COLO829 (cell line): ENCODE measurements at places on chromosomes 7 and 10.

DNA sequence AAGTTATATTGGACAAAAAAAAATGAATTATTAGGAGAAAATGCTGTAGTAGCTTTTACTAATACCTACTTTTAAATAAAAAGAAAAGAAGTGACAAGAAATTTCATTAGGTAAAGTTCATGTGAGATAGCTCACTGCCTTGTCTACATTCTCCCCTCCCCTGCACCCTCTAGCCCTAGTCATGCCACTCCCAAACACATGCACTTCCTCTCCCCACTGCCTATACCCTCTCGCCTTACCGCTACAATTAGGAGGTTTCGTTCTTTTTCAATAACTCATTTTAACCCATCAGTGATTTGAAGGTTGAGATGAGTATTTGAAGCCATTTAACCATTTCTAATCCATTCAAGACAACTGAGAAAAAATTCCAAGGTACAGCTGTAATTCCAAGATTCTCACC lies 75.3 kb downstream of the HIBADH start:
- DNase-seq = no peak

- DNase-seq = no peak
These were observed 35.1 kb downstream of the LANCL2 start for GRCh38 chr7:55400191-55400590.

DNA sequence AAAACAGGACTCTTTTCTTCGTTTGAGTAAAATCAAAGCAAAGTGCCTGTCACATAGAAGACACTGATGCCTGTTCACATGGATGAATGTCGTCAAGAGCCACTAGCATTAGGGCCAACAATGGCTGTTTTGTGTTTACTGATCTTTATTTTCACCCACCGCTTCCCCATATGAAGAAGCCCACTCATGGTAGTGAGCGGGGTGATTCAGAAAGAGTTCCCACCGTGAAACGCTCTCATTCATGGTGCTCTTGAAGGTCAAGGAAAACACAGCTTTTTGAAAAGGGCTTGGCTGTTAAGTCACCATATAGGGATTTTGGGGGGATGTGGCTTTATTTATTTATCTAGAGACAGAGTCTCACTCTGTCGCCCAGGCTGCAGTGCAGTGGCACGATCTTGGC lies 12.5 kb downstream of the PROSER2 start:
- peak; percentile 32 for DNase-seq

DNA sequence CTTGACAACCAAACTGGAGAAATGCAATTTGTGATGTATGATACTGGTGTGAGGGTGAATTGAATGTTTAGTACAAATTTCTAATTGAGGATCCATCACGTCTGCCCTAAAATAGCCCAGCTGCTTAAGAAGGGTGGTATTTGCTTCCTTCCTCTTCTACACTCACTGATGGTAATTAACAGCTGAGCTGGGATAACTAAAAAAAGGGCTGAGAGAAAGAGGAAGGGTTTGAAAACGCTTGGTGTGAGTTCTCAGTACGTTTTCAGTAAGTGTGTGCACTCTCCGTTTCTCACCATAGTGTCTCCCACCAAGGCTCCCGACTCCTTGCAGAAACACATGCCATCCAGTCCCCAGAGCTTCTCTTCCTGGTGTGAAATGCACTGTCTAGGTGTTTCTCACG lies 54.3 kb downstream of the MAP3K8 start:
- DNase-seq = no peak

GRCh38 chr7:112509402-112509801 lies 28.6 kb downstream of the LSMEM1 start:
- no peak for DNase-seq

DNA sequence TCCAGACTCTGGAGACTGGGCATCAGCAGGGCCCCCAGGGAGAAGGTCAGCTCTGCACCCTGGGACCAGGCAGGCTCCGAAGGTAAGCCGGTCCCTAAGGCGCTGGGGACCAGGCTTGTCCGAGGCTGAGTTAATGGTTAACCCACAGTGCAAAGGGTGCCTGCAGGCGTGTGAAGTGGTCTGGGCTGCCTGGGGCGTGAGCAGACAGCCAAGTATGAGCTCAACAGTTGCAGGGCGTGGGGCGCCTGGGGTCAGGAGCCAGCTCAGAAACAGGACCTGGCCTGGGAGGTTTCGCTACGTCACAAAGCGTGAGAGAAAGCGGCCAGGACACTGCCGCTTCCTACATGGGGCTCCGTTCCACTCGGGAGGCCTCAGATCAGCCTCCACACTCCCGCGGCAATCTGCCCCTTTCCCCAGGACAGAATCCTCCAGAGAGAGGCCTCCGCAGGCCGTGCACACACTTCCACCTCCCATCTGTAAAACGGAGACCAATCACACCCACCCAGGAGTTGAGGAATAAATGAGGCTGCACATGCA lies 16.0 kb downstream of the PDGFA start:
- no peak for DNase-seq

DNA sequence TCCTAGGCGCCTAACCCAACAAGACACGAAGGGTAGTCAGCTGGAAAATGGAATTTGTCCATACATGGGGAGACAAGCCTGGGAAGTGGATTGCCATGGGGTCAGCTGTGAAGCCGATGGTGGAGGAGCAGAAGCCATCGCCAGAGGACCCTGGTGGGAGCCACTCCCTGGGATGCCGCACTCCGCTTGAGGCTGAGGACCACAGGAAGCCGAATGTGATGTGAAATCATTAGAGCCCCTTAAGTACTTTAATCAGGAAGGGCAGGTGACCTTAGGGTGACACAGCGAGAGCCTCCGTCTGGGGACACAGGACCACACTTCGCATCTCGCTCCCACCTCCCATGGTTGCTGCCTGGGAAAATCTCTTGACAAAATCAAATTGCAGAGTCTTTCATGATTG lies 614.6 kb upstream of the MGMT start:
- DNase-seq = no peak

GRCh38 chr10:120436439-120437112 lies 20.5 kb upstream of the PLPP4 start:
- no peak for DNase-seq

GRCh38 chr7:93231259-93231658 lies 907 bp upstream of the VPS50 start:
- no peak for DNase-seq

DNA sequence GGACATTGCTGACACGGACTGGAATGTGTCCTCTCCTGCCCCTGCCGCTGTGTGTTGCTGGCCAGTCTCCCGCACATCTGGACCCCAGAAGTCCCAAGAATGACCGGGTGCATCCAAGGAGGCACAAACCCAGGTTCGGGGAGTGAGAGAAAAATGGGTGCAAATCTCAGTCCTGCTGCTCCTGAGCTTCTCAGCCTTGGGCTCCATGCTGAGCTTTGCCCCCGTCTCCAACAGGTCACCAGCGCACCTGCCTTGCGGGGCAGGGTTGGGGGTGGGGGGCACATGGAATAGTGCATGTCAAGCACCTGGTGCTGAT lies 6.0 kb upstream of the NANOS1 start:
- no peak for DNase-seq

DNA sequence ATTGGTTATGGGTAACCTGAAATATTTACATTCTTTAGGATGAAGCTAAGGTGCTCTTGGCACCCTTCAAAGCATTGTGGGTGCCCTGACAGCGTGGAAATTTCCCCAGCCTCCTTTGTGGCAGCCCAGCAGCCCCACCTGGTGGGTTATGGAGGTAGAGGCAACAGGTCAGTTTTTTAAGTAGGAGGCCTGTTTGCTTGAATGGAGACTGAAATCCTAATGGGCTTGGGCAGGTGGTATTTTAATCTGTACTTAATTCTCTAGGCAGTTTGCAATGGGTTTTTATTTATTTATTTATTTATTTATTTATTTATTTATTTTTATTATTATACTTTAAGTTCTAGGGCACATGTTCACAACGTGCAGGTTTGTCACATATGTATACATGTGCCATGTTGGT lies 139.4 kb downstream of the EPC1 start:
- peak; percentile 29 for DNase-seq

- no peak for DNase-seq
These were observed 5.1 kb downstream of the MTURN start for GRCh38 chr7:30139836-30140384.

GRCh38 chr7:46784732-46785131 lies 797.2 kb downstream of the TNS3 start:
- DNase-seq = no peak

DNA sequence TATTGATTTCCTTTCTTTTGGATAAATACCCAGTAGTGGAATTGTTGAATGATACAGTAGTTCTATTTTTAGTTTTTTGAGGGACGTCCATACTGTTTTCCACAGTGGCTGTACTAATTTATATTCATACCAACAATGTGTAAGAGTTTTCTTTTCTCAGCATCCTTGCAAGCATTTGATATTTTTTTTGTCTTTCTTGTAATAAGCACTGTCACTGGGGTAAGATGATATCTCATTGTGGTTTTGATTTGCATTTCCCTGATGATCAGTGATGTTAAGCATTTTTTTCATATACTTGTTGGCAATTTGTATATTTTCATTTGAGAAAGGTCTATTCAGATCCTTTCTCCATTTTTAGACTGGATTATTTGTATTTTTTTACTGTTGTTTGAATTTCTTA lies 308.7 kb downstream of the PTEN start:
- DNase-seq = no peak

DNA sequence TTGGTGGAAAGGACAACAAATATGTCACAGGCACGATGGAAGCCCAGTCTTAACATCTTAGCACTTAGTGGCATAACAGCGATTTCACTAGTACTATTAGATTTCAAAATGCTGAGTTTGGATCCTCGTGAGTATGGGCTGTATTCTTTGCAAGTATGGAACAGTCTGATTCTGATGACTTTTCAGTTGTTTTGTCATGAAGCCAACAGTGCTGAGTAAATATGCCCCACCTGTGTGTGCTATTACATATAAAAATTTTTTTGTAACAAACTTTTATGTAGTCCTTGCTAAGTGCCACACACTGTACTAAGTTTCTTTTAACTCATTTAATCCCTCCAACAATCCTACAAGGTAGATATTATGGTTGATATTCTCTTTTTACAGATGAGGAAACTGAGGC lies 30.8 kb downstream of the MTURN start:
- no peak for DNase-seq

GRCh38 chr10:68826764-68827591 lies at the start of gene STOX1:
STOX1 (plus strand) TSS chr10:68827531; CDS start chr10:68827624, 93 bp downstream.
- no peak for DNase-seq

GRCh38 chr7:127943541-127944521 lies 87.4 kb downstream of the LRRC4 start:
- no peak for DNase-seq

DNA sequence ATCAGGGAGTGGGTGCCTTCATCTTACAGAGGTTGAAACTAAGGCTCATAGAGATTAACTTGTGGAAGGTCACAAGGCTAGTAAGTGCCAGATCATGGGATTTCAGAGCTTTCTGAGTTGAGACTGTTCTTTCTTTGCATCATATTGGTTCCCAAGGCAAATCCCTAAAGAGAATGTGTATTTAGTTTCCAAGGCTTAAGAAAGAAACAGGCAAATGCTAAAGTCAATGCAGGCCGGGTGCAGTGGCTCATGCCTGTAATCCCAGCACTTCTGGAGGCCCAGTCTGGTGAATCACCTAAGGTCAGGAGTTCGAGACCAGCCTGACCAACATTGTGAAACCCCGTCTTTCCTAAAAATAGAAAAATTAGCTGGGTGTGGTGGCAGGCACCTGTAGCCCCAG lies 19.8 kb downstream of the CDK1 start:
- no peak for DNase-seq

DNA sequence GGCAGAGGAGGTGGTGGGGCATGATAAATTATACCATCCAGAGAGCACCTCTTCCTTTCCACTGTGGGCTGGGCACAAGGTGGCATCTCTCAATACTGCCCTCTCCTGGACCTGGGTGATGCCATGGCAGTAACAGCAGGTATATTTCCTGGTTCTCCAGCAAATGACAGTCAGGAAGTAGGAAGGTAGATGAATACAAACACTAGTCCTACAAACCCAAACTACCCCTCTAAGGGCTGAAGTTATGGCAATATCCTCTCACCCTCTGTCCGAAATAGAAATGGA lies 1004.9 kb downstream of the KCNMA1 start:
- no peak for DNase-seq

- DNase-seq = no peak
These were observed 82.8 kb upstream of the ZNF32 start for GRCh38 chr10:43731486-43731885.

- DNase-seq = no peak
These were observed 134.6 kb upstream of the CHST15 start for GRCh38 chr10:124227988-124228387.

DNA sequence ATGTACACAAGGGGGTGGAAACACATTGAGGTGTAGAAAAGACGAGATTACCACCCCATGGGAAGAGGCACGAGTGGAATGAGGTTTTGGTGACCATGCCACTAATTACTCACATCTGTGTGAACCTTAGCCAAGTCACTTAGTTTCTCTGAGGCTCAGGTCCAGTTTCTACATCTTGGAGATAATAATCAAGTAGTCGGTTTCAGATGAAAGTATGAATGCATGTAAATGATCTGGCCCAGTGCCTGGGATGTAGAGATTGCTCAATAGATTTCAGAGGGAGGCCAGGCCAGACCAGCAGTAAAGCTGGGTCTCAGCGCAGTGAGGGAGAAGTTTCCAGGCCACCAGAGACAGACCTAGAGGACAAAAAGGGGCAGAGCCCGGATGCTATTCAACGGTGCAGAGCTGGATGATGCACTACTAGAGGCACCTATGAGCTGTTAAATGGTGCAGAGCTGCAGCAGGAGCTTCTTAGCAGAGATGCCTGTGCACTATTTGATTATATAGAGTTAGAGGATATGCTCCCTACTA lies 725.1 kb downstream of the GRID1 start:
- no peak for DNase-seq

- DNase-seq = peak; percentile 46
These were observed 168.6 kb downstream of the LRMDA start for GRCh38 chr10:75599875-75600648.

DNA sequence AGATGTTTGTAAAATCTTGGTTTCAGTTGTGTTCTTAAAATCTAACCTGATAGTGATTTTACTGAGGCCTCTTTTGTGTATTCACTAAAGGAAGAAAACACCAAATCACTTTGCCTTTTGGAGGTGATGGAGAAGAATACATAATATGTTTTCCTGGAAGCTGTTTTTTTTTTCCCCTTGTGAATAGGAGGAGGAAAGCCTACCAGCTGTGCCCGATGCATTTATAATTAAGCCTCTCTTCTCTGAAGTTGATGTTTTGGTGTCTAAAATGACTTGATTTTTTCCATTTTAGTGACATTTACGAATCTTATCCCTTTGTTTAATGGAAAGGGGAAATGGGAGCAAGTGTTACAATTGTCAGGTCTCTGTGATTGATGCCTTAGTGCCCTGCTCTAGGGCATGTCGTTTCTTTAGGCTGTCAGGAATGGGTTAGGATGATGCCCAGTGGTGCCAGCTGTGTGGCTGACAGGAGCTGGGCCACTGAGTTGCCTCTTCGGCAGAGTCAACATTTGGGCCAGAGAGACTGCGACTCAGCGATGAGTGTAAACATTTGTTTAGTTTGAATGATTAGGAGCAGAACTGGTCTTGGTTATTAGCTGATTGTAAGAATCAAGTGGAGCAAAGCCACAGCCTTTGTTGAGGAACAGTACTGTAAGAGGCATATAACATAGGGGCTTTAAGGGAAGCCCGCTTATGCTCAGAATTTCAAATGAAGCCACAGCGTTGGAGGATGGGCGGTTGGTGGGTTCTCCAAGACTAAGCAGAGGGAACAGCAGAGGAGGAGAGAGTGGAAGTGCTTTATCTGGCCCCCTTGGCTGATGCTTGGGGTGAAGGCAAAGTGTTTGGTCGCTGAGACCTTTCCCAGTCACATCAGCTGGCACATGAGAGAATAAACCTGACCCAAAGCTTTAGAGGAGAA lies 81.6 kb downstream of the CDK14 start:
- no peak for DNase-seq

- DNase-seq = no peak
These were observed 8.4 kb upstream of the PGAM2 start for GRCh38 chr7:44073664-44074348.

- DNase-seq = no peak
These were observed 55.2 kb downstream of the LRRN3 start for GRCh38 chr7:111146136-111146535.
